CD8-positive, alpha-beta T cell (primary cell): ENCODE measurements at places on chromosomes 4 and X.

DNA sequence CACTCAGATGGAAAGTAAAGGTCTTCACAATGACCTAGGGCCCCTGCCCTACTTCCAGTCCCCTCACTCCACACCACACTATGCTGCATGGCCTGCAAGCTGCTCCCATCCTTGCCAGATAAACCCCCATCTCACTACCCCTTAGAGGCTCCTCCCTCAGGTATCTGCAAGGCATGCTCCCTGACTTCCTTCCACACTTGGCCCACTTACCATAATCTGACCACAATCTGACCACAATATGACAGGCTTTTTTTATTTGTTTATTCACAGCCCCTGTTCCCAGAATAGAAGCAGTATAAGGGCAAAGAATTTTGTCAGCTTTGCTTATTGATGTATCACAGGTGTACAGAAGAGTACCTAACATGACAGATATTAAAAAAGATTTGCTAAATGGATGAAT lies 124.7 kb downstream of the CAMK2D start:
- DNase-seq = no peak

- no peak for DNase-seq
These were observed 55.3 kb upstream of the KCNIP4 start for GRCh38 chr4:22003878-22004277.

GRCh38 chrX:96430756-96431455 lies 253.7 kb upstream of the DIAPH2 start:
- DNase-seq = no peak

GRCh38 chr4:15396157-15396800 lies 31.6 kb upstream of the C1QTNF7 start:
- peak; percentile 43 for DNase-seq

GRCh38 chr4:79431839-79432238 lies 23.8 kb upstream of the GK2 start:
- no peak for DNase-seq

DNA sequence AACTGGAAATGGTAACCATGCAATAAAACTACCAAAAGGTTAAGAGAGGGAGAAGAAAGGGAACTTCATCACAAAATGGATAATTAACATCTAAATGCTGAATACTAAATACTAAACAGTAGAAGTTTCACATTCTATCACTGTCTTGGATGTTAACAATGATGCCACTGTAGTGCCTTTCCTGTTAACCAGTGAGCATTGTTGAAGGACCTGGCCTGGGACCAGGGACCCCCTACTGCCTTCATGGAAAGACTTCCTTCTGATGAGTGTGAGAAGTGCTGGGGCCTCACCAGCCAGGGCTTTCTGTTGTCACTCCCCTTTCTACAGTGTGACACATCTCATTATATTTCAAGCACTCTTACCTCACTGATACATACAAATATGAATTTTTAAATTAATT lies 739.3 kb upstream of the FTHL17 start:
- DNase-seq = no peak

DNA sequence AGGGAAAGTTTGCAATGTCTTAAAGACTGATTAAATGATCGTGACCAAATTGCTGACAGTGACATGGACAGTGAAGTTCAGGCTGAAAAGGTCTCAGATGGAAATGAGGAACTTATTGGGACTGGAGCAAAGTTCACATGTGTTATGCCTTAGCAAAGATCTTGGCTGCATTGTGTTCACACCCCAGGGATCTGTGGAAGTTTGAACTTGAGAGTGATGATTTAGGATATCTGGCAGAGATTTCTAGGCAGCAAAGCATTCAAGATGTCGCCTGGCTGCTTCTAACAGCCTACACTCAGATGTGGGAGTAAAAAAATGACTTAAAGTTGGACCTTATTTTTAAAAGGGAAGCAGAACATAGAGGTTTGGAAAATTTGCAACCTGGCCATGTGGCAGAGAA lies 21.4 kb downstream of the SCARB2 start:
- no peak for DNase-seq

GRCh38 chr4:36322921-36323354 lies 41.5 kb downstream of the DTHD1 start:
- no peak for DNase-seq

- no peak for DNase-seq
These were observed 2.0 kb downstream of the TRAPPC2 start for GRCh38 chrX:13732246-13733067.

DNA sequence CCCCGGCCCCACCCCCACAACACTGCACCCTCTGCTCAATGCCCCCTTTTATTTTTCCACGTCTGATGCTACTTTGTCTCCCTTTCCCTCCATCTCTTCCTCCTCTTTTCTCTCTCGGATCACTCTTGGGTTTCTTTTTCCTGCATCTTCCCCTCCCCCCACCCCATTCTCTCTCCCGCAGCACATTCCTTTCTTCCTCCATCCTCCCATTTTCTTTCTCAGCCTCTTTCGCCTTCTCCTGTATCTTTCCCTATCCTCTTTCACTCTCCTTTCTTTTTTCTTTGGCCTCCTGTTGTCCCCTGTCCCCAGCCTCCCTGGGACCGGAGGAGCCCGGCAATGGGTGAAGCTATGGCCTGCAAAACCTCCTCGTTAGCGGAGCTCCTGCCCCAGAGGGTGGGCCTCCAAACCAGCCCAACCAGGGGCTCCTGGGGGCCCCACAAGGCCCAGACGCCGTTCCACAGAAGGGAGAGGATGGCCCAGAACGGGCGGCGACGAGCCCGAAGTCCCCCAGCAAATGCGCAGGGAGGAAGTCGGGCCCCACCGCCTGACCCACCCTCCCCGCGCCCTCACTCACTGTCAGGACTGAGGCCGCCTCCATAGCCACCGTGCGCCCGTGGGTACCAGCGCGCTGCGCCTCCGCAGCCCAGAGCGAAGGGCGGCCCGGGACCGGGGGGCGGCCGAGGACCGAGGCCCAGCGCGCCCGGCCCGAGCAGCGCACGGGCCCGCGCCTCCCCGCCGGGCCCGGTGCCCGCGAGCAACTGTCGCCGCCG lies 807 bp downstream of the HMX1 start:
- no peak for DNase-seq

DNA sequence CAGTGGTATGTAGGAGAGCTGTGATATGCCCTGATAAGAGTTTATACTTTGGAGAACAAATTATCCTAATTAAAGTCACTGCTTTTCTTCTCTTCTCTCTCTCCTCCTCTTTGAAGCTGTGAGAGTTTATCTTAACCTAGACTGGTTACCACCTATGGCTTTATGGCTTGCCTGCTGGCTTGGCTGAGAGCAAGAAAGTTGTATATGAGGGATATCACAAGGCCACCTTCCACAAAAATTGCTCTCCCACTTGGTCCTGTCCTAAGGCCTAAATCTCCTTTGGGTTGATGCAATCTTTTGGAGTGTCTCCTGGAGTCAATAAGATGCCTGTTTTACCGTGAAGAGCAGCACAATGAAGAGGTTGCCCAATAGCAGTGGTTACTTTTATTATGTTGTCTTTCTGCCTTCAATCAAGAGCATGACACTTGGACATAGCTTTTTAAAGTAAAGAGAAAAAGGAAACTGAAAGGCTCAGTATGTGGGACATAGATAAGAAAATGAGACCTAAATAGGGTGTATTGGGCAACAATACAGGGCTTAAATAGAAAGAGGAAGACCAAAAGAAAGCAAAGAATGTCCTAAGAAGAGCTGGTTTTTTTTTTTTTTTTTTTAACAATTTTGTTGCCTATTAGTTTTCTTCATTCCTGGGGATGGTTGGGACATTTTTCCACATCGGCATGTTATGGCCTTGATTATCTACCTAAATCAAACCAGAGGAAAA lies 9.2 kb downstream of the GUCY1A1 start:
- no peak for DNase-seq

DNA sequence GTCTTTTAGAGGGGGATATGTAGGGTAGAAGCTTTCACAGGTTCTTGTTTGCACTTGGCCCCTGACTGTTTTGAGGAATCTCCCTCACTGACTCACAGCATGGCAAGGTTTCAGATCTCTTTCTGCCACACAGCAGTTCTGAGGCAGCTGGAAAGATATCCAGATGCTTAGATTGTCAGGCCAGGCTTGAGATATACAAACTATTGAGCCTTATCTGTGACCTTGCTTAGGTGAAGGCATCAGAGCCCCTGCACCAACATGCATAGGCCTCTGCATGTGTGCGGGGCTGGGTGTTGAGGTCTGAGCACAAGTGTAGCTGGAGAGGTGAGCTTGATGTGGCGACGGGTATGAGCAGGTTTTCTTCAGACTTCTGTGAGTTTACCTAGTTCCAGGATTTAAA lies 80.9 kb upstream of the MSANTD1 start:
- no peak for DNase-seq

DNA sequence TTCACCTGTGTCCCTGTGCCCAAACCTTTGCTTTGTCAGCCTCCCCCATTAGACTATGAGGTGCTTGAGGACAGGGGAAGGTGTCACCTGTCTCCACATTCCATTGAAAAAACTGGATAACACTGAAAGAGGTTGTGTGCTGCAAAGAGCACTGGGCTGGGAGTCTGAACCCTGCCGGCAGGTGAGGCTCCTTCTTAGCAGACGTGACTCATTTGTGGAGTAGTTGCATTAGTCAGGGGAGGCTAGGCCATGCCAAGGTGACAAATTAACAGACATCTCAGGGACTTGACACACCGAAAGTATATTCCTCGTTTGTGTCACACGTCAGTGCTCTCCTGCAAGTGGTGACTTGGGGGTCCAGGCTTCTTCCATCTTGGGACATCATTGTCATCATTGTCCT lies 95.9 kb upstream of the STX18 start:
- no peak for DNase-seq

DNA sequence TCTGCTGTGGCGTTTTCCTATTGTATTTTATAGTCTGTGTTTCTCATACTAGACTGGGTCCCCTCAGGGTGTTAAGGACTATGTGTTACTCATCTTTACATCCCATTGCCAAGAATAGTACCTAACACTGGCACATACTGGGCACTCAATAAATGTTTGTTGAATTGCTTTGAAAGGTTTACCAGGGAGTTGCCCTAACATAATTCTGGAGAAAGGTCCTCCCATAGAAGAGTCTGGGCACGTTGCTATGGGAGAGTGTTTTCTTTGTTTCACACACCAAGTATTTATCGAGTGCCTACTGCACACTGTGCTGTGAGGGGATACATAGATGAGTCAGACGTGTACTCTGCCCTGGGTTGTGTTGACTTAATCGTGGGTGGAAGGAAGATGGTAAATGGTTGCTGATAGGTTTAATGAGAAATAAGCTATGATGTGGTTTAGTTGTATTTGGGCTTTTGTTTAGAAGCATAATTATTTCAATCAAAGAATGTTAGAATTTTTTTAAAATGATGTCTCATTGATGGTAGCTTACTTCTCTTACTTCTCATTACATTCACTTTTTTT lies 42.9 kb downstream of the AFF1 start:
- DNase-seq = no peak

GRCh38 chr4:26086621-26087441 lies 172.8 kb downstream of the SMIM20 start:
- no peak for DNase-seq

DNA sequence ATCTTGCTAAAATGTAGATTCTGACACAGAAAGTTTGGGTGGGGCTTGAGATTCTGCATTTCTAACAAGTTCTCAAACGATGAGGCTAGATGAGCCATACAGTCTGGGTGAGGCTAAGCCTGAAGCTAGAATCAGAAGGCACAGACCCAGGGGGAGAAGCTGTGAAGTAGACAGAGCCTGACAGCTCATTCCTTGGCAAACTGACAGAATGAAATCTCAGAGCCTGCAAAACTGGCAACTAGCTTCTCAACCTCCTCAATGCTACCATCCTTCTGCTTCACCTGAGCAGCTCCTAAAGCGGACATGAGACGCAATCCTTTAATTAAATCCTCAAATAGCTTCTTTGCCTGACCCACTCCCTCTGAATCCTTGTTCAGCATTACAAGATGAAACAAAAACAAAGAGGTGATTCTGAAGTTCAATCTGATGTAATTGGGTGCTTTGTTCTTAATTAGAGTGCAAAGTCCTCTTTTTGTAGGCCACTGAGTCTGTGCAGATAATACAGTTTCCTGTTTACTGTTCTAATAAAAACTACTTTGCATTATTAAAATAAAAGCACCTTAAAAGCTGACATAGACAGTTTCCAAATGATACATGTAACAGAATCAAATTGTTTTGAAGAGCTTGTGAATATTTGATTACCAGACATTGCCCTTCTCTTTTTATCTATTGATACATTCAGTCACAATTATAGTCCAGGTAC lies 71.0 kb upstream of the BMP2K start:
- DNase-seq = no peak

- no peak for DNase-seq
These were observed 645.9 kb upstream of the INTU start for GRCh38 chr4:126986828-126987227.
